ENCODE measurements at places on chromosomes 5 and 9. TPM values are rescaled to one million over a fixed set of nuclear protein-coding genes. Genes with fewer than 3 reads are reported as not detected.

Gene SCGB3A2
- total RNA-seq, result not detected

Gene PLAC8L1
- total RNA-seq, result 0.45 TPM

Gene PIP5KL1
- total RNA-seq, result not detected

Gene AGPAT2
- total RNA-seq, result 53.8 TPM

Gene STPG3
- total RNA-seq, result 0.69 TPM

Gene SLC27A4
- 19.4 TPM for total RNA-seq

Gene ZCCHC7
- 9.0 TPM for total RNA-seq

Gene DEPDC1B
- total RNA-seq, result 0.15 TPM

Gene CLTA
- 60.7 TPM for total RNA-seq

Gene SV2C
- 0.05 TPM for total RNA-seq

Gene IFNA13
- total RNA-seq, result not detected

Gene AIF1L
- total RNA-seq, result 22.9 TPM

Gene ANKRD18B
- 0.89 TPM for total RNA-seq

Gene EXOC3
- total RNA-seq, result 49.1 TPM

Gene ORM2
- not detected for total RNA-seq

Gene AP3B1
- 25.5 TPM for total RNA-seq

Gene WNK2
- total RNA-seq, result 250 TPM

Gene GCNT1
- 3.5 TPM for total RNA-seq

Gene PCDHB9
- total RNA-seq, result 0.59 TPM

Gene DNAH5
- total RNA-seq, result 0.07 TPM

Gene PCDHA8
- total RNA-seq, result not detected

Gene RAPGEF6
- 7.8 TPM for total RNA-seq

Gene FRMD3
- 97.7 TPM for total RNA-seq

Gene RNF20
- 53.7 TPM for total RNA-seq

Gene IRX2
- 3.1 TPM for total RNA-seq

Gene ZNF608
- total RNA-seq, result 18.2 TPM

Gene ECSCR
- total RNA-seq, result 20.6 TPM

Gene SLC22A5
- 26.6 TPM for total RNA-seq

Gene ANXA2R
- 1.2 TPM for total RNA-seq

Gene ZNF883
- 4.3 TPM for total RNA-seq

Gene SPINK6
- not detected for total RNA-seq

Gene IFNA21
- total RNA-seq, result not detected

Gene NCS1
- total RNA-seq, result 4.1 TPM

Gene SVEP1
- 5.7 TPM for total RNA-seq

Gene RAD17
- 18.3 TPM for total RNA-seq

Gene S1PR3
- 19.8 TPM for total RNA-seq

Gene PTGR1
- 46.8 TPM for total RNA-seq

Gene KCNV2
- total RNA-seq, result not detected

Gene PCDHA13
- total RNA-seq, result 0.10 TPM

Gene ADAMTSL1
- 0.97 TPM for total RNA-seq

Gene OBP2B
- total RNA-seq, result not detected

Gene SLU7
- total RNA-seq, result 46.5 TPM

Gene SPAAR
- 9.8 TPM for total RNA-seq

Gene PIP5K1B
- total RNA-seq, result 85.3 TPM
